ENCODE measurements at places on chromosomes 7 and 10.

- no peak for DNase-seq
Observed at GRCh38 chr10:45625879-45626278, 46.7 kb downstream of the ZFAND4 start.

- no peak for DNase-seq
Observed at GRCh38 chr10:124990671-124991625, 49.0 kb downstream of the ZRANB1 start.

- DNase-seq, result no peak
Observed at GRCh38 chr10:21135023-21135931, 238.2 kb upstream of the NEBL start.

- no peak for DNase-seq
Observed at GRCh38 chr7:43646603-43647338, 63.9 kb downstream of the STK17A start.

GRCh38 chr10:59880971-59881510, 25.3 kb downstream of the CCDC6 start:
- no peak for DNase-seq

GRCh38 chr7:138292951-138293350, 167.1 kb upstream of the TRIM24 start:
- no peak for DNase-seq

- no peak for DNase-seq
Observed at GRCh38 chr7:150372271-150373048, 3.8 kb downstream of the REPIN1 start.

- DNase-seq, result no peak
Observed at GRCh38 chr10:117339578-117339977, 35.7 kb downstream of the PDZD8 start.

- no peak for DNase-seq
Observed at GRCh38 chr7:1691096-1691495, 21.0 kb downstream of the ELFN1 start.

DNA sequence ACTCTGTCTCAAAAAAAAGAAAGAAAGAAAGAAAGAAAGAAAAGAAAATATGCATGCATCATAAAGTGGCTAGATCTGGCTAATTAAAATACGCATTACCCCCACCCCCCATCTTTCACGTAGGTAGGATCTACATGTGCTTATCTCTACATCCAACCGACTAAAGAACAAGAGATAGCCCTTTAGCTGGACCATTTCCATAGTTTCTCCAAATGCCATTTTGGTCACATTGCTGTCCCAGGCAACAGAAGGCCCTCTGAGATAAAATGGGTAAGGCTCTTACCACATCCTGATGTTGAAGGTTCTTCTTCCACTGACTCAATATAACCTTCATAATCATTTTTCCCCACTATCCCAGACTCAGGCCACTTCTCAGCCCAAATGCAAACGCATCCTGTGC, 31.5 kb downstream of the PIK3AP1 start:
- DNase-seq, result no peak
